Neural crest cell (in vitro differentiated cells): ENCODE measurements at places on chromosomes 7 and 10.

- no peak for DNase-seq
Measured at GRCh38 chr10:85624511-85624910, 742.1 kb downstream of the GRID1 start.

DNA sequence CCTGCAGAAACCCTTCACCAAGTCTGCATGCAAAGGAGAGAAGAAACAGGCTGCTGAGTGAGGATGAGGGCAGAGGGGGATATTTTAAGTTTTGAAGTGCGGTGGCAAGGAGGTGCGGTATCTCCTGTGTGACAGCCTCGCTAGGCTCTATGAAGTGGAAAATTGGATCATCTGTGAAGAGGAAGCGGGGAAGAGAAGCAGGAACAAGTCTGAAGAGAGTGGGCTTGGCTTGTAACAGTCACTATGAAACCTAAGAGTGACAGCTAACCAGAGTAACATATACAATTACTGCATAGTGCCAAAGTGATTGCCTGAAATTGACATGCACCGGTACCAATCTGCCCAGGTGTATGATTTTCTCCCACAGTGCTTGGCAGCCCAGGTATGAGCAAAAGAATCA is 287.5 kb upstream of the KLF14 start:
- no peak for DNase-seq

DNA sequence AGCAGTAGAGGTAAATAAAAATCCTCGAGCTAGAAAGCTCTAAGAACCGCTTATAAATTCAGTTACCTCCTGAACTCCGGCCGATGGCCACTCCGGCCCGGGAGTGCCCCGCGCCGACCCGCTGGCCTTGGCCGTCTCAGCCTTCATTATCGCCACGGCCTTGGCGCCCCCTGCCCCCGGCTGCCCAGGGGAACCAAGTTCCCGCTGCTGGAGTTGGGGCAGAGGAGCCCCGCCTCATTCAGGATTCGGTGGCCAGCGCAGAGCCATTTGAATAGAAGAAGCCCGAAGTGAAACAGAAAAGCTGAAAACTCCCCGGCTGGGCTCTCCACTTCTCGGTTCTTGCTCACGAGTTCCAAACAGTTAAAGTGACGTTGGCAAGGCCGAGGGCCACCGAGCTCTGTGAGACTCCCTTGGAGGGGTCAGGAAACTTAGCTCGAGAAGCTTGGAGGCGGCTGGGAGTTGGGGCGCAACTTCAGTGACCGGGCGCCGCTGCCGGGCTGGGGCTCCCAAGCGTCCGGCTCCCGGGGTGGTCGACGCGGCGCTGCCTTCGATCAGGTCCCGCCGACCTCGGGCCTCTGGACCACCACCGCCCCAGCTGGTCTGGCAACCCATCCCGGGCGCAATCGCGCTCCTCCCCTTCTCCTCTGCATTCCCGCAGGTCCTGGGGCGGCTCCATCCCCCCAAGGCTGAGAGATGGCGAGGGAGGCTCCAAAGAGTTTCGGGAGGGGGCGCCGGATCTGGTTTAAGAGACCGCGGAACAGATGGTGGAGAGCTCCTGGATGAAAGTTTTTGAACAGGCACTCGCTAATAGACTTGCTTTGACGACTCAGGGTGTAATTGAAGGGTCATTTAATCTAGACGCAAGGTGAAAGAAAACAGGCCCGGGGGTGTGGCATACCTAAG is 5.8 kb upstream of the FEZF1 start:
- no peak for DNase-seq

GRCh38 chr7:131459256-131459655 is 97.2 kb downstream of the PODXL start:
- DNase-seq, result no peak

- no peak for DNase-seq
Measured at GRCh38 chr10:10796774-10797415, 220.8 kb upstream of the CELF2 start.

DNA sequence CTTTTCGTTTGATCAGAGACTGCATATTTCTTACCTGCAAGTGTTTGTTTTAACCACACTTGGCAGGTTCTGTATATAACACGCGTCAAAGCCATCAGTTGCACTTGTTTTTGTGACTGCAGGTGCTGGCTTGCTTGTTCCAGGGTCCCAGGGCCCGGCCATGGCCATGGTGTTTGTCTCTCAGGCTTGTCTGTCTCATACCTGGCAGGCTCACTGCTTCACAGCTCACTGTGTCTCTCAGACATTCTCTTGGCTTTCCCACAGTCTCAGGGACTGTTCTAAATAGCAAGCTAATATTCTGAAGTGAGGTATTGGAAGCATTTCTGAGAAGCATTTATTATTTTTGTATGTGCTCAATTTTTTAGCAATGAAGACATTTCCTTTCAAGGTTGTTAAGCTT is 46.9 kb downstream of the GPR141 start:
- no peak for DNase-seq

DNA sequence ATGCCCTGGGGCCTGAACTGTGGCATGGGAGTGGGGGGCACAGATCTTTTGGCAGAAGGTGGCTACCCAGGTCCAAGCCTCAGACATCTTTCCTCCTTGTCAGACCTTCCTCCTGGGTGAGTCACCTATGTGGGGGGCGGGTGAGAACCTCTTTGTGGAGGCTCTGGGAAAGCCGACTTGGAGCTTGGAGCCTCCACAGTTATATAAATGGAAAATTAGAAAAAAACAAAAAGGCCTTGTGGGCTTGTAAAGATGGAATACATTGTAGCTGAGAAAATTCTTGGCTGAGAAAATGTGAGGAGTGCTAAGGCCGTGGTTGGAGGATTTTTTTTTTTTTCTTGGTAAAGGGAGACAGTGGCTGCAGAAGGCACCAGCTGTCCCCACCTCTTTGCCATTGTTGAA is 292.5 kb downstream of the CCDC3 start:
- no peak for DNase-seq

GRCh38 chr10:93074597-93075368 is 1.1 kb downstream of the CYP26A1 start:
- DNase-seq, result no peak

DNA sequence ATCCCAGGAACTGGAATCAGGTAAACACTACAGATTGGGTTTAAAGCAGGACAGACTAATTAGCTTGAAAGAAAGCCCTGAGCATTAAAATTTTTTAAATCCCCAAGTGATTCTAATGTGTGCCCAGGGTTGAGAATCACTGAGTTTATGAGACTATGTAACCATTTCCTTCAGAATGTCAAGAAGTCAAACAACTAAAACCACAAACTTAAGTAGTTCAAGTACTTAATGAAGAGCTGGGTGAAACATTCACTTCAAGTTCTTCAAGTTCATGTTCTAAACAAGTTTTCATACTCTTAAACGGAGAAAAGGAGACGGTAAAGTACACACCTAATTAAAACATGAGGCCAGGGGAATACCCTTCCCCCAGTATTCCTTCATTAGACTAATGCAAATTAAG is 28.2 kb upstream of the TLL2 start:
- no peak for DNase-seq

GRCh38 chr10:116614796-116615195 is 6.0 kb upstream of the PNLIPRP2 start:
- DNase-seq, result no peak

- no peak for DNase-seq
Measured at GRCh38 chr7:102101111-102101551, 185.5 kb upstream of the SH2B2 start.

GRCh38 chr10:93465806-93466675 is 16.1 kb downstream of the MYOF start:
- DNase-seq, result no peak

DNA sequence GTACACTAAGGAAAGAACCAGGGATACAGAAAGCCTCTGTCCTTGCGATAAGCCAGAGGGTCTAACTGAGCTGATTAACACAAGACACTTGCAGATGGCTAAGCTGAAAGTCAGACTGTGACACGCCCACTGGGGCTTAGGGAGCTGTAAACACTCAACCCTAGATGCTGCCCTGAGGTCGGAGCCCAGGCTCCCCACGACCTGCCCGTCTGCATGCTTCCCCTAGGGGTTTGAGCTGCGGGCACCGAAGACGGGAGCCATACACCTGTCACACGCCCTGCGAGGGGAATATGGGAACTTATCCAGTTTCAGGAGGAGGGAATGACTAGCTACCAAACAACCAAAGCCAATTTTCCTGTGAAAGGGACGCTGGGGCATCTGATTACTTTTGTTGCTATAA is 96.0 kb downstream of the HTR5A start:
- no peak for DNase-seq

DNA sequence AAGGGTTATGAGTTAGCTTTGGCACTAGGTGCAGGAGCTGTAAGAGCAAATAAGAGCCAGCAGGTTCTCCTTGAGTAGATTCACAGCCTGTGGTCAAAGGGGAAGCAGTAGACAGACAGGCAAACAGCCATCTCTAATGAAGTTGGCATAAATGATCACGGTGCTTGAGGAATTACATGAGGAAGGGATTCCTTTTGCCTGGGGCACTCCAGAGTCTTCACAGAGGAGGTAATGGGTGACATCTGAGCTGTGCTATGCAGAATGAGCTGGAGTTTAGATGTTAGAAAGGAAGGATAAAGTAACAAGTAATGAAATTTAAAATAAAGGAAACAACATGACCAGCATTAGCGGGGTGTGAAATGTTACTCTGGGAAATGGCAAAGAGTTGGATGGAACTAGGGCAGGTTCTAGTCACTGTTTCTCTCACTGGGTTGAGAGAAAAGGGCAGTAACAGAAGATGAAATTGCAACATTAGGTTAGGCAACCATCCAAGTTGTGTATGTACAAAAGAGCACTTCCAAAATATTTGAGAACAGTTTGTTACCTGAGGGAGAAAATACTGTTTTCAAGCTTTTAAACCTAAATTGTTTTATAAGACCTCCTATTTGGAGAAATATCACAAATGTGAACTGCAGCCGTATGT is 613.8 kb downstream of the PHTF2 start:
- DNase-seq, result no peak

- DNase-seq, result no peak
Measured at GRCh38 chr10:118844731-118845521, 90.2 kb upstream of the CACUL1 start.
